T-helper 17 cell (primary cell): ENCODE measurements at places on chromosomes 16 and 17.

DNA sequence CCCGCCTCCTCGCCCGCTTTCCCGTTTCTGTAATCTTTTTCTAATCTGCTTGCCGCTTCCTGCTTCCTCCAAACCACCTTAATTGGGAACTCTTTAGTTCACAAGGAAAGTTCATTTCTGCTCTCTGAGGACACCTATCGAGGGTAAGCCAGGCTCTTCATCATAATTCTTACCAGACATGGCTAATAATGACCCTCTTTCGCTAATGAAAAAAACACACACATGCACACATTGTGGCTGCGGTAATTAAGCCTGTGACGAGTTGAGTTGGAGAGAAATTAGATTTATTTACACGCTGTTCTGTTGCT, 100.6 kb downstream of the ZNF423 start:
- no peak for DNase-seq

GRCh38 chr17:29162909-29163341, 17.3 kb downstream of the MYO18A start:
- no peak for DNase-seq

DNA sequence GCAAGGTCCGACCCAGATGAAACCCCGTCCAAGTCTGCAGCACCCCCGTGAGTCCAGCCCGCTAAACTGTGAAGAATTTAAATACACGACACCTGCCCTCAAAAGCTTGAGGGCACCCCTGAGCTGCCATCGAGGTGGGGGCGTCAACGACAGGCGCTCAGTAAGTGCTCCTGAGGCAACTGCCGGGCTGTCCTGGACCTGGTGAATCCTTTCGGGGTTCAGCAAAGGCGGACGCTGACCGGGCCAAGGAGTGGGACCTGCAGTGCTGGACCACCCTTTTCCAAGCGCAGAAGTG, 512 bp upstream of the ENDOV start:
- DNase-seq, result no peak

- DNase-seq, result no peak
Measured at GRCh38 chr17:27489045-27489715, 32.9 kb downstream of the KSR1 start.

DNA sequence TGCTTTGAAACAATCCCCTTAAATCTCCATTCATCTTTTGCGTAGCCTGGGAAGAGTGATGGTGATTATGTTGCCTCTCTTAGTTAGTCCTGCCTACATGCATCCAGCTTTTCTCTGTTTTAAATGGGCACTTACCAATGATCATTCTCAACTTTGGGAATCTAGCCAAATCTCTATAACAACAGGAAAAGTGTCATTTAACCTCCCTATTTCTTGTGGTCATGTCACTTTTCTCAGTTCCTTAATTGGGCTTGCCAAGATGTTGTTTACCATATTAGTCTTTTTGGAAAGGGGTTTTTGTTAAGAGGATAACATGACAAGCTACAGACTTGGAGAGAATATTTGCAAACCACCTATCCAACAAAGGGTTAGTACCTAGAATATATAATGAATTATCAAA, 15.6 kb upstream of the CLEC10A start:
- DNase-seq, result no peak

GRCh38 chr17:80575057-80575875, 30.6 kb downstream of the RPTOR start:
- DNase-seq, result peak; percentile 95

- DNase-seq, result no peak
Measured at GRCh38 chr16:50437769-50438437, 69.1 kb upstream of the BRD7 start.

DNA sequence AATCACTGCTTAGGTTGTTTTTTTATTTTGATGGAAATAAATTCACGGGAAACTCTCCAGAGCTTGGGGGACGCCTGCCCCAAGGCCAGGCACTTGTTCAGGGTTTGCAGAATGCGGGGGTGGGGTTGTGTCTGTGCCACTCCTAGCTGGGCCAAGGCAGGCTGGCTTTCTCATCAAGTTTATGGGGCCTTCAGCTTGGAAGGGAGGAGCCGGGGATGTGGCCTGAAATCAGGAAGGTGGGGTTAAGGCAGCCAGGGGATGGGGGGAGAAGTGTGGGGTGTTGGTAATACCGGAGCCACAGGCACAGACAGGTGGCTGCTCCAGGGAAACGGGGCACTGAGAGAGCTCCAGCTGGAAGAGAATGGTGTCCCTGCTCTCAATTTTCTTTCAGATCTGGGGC, 1.7 kb upstream of the CHAD start:
- DNase-seq, result no peak

DNA sequence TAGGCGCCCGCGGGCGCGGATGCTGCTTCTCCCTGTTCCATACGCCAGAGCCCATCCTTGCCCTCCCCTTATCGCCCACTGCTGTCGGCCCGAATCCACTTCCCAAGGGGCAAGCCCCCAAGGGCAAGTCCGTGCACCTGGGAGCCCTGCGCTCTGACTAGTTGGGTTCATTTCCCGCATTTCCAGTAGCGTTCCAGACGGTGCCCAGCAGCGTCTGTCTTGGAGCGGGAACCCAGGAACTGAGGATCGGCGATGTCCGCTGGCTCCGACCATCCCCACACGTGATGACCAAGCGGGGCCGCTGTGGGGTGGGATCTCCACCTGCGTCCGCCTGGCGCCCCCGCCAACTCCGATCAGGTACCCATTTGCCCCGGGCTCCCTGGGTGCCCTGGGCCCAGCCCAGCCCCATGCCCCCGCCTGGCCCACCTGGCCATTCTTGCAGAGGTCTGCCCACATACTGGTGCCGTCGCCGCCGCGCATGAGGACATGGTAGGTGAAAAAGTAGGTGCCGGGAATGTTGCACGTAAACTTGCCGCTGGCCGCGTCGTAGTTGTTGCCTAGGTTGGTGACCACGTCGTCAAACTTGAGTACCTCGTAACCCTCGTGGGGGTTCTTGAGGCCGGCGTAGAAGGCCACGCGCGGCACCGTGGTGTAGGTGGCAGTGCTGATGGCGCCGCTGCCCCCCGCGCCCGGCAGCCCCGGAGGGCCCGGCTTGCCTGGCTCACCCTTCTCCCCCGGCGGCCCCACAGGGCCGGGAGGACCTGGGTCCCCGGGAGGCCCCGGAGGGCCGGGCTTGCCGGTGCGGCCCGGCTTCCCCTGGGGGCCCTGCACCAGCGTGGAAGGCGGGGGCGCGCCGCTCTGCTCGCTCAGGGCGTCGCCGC, 837 bp downstream of the C1QL1 start:
- no peak for DNase-seq

GRCh38 chr17:49378311-49378710, 16.3 kb upstream of the ZNF652 start:
- DNase-seq, result no peak

DNA sequence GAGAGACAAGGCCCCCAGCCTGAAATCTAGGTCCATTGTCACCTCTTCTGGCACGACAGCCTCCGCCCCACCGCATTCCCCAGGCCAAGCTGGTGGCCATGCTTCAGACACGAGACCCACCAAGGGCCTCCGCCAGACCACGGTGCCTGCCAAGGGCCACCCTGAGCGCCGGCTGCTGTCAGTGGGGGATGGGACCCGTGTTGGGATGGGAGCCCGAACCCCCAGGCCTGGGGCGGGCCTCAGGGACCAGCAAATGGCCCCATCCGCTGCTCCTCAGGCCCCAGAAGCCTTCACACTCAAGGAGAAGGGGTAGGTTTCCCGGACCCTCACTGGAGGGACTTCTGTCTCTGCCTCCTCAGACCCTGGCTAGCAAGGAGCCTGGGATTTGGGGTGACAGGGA, 1.0 kb downstream of the TEDC2 start:
- DNase-seq, result no peak

GRCh38 chr17:51472670-51473205, 212.4 kb downstream of the UTP18 start:
- no peak for DNase-seq

DNA sequence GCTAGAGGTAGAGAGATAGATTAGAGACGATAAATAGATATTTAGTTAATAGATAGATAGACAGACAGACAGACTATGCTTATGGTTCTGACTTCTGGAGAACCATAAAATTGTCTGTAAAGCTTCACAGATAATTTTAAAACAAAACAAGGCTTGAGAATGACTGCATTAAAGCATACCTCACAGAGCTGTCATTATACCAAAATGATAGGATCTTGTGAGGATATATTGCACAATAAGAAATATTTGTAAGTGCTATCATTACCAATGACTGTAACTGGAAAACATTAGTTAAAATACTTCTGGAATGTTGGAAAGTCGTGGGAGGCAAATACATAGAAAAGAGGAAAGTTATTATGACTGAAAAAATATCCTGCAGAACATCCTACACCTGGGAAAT, 3.6 kb upstream of the OR1E1 start:
- DNase-seq, result no peak

- no peak for DNase-seq
Measured at GRCh38 chr17:291587-291986, 61.0 kb downstream of the RPH3AL start.

- DNase-seq, result no peak
Measured at GRCh38 chr16:20397468-20398074, 7.0 kb downstream of the PDILT start.

DNA sequence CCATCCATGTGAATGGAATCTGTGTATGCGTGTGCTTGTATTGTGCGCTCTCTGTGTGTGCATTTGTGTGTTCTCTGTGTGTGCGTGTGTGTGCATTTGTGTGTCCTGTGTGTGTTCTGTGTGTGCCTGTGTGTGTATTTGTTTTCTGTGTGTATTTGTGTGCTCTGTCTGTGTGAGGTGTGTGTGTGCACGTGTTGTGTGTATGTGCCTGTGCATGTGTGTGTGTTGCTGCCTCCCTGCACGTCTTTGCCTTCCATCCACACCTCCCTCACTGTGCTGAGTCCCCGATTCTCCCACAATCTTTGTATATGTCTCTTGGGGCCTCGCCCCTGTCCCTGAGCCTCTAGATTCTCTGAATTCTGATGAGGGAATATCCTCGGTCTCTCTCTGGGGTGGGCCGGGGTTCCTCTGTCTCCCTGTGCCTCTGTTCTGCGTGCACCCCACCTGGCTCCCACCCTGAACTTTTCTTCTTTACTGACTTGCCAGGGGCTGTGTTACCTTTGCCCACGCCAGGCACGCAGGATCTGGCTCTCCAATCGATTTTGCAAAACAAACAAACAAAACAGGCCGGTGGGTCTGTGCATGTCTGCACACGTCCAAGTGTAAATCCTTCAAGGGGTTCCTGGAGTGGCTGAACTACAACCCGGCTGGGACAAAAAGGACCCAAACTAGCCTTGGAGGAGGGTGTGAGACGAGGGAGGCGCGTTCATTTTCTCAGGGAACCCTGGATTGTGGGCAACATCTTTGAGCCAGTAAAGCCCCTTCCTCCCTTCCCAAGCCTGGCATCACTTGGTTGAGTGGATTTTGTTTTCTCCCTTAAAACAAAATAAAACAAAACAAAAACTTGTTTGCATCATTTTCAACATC, 8.1 kb upstream of the FOXF1 start:
- DNase-seq, result no peak

DNA sequence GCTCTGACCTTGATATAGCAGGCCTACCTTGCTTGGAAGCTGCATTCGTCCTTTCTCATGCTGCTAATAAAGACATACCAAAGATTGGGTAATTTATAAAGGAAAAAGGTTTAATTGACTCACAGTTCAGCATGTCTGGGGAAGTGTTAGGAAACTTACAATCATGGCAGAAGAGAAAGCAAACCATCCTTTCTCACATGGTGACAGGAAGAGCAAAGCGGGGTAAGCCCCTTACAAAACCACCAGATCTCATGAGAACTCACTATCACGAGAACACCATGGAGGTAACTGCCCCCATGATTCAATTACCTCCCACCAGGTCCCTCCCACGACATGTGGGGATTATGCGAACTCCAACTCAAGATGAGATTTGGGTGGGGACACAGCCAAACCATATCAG, 6.0 kb upstream of the MAPT start:
- no peak for DNase-seq

GRCh38 chr16:87434146-87434667, 42.1 kb downstream of the MAP1LC3B start:
- DNase-seq, result no peak

GRCh38 chr17:15454346-15454745, 13.1 kb downstream of the CDRT4 start:
- DNase-seq, result no peak

DNA sequence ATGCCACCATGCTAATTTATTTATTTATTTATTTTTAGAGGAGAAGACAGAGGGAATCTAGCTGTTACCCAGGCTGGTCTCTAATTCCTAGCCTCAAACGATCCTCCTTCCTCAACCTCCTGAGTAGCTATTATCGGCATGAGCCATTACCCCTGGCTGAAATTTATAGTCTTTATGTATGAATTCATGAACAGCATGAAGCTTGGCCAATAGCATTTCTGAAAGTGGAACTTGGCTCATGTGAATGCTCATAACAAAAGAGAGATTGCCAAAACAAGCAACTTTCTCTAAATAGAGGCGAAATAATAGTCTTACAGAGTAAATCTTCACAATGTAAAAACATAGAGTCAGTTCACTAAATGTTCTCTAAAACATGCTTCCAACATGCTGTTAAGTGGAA, 30.1 kb upstream of the SMURF2 start:
- DNase-seq, result no peak

GRCh38 chr17:19940722-19941464, 36.7 kb downstream of the AKAP10 start:
- no peak for DNase-seq

GRCh38 chr17:72640415-72641165, 451.9 kb downstream of the SLC39A11 start:
- no peak for DNase-seq
